ENCODE measurements at places on chromosomes 2 and 18.
A peak's percentile ranks its signal among the peaks of the same experiment; 100 is the strongest.

DNA sequence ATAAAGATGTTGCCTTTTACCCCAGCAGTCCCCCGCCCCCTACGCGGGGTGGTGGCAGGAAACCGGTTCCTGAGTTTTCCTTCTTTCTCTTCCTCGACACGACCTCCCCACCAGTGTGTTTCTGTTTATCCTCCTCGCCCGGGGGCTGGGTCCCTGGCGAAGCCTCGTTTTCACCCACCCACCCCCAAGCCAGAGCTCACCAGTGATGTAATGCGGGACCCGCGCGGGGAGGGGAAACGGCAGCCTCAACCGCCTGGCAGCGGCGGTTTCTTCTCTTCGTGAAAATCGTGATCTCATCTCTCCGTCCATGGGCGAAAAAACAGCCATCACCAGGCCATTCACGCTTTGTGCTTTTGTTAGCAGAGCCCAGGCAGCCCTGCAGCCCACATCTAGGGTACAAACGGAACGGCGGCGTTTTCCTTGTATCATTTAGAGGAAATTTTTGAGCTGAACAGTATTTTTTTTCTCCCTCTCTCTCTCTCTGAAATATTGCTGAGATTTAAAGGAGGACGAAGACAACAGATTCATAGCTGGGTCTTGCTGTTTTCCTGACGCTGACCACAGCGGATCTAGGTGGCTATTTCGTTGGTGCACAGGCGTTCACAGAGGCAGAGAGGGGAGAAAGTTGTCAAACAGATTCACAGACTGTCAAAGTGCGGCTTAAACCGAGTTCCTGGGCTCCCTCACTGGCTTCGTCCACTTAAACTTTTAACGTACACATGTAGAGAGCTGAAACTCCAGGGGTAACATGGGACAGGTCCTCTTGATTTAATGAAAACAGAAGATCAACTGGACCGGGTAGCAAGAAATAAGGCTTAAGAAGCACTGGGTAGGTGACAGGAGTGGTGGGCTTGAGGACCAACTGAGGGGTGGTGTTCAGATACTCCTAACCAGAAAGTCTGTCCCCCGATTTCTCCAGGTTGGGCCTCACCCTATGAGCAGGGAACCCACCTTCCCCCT lies 21.9 kb upstream of the PAX3 start:
- no peak for DNase-seq

DNA sequence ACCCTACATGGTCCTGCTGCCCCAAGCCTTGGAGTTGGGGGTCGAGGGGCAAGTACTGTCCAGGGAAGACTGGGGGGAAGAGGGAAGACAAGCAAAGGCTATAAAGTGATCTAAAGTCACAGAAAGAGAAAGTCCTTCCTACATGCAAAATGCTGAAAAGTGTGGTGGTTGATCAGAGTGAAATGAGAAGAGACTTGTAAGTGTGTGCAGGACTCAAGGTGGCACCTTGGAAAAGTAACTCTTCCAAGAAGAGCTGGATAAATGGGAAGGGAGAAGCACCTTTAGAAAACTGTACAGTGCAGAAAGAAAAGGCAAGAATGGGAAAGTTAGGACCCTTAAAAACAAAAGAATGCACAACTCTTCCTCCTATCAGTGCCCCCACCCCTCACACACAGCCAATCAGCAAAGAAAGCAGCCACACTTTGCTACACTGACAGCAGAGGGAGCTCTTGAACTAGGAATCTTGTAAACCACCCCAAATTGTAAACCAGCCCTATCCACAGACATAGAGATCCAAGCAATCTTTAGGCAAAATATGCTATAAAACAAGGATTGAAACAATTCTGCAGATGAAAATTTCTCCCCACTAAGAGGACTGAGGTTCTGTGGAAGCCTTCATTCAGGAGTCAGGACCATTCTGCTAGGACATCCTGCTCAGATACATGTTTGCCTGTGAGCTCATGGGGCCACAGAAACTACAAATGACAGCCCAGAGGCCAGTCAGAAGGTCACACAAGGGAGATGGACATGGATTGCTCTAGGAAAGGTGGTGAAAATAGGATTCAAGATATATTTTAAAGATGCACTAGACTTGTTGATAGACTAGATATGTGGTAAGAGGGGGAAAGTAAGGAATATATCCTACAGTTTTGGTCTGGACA lies 146.4 kb downstream of the FTCDNL1 start:
- DNase-seq: no peak

DNA sequence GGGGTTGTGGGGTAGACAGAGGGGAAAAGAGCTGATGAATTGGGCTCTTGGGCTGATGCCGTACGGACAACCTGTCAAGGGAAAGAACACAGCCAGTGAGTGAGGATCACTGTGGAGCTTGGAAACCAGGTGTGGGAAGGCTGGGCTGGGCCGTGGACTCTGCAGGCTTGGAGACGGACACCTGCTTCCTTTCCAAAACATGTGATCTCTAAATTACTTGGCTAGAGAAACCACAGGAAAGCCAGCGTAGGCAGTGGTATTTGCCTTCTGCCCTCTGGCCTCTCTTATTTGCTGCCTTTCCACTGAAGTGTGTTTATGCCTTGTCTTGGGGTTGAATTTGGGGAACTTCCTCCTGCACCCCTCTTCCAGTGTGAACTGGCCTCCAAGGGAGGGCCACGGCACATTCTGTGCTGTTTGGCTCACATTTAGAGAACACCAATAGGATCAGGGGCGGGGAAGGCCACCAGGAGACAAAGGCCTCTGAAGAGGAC lies 267.7 kb downstream of the PRKCE start:
- DNase-seq: peak; percentile 42

DNA sequence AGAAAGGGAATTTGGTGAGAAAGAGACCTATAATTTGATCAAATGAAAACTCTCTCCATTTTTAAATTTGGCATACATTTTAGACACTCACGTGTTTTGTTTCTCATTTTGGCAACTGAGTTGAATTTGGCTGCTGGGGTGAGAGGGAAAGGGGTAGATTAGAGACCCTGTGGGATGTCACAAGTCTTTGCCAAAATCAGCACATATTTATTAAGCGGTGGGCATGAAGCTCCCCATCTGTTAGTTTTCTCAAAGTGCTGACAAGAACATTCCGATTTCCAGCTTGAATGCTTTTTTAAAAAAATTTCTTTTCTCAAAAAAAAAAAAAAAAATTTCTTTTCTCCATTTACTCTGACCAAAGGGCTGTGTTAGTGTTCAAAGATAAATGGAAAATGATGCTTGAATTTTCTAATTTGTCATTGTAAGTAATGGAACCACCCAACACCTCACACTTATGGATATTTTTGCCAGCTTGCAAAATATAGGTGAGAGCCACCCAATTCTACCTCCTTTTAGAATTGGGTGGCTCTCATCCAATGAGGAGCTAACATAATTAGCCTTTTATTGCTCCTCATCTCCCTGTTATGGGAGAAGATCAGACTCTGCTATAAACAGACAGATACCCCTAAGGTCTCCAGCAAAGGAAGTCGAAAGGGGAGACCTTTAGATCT lies 222.9 kb upstream of the FN1 start:
- DNase-seq: no peak

- no peak for DNase-seq
Observed at GRCh38 chr2:40094451-40094850, 315.4 kb upstream of the THUMPD2 start.

GRCh38 chr2:45497355-45497754 lies 113.7 kb downstream of the SRBD1 start:
- DNase-seq: no peak

DNA sequence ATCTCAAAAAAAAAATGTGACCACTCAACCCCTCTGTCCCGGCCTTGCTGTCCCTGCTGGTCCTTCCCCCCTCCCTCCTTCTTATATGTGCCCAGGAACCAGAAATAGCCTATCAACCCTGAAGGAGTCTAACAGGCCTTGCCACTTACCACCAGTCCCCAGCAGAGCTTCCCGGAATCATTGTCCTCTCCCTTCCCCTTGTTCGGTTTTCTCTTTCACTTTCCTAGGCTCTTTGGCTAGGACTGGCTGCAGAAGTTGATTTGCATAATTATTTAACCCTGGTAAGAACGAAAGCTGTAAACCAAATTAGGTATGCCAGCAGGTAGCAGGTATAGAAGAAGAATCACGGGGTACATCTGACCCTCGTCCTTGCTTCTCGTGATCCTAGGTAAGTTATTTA lies 72.6 kb upstream of the ZNF532 start:
- no peak for DNase-seq

DNA sequence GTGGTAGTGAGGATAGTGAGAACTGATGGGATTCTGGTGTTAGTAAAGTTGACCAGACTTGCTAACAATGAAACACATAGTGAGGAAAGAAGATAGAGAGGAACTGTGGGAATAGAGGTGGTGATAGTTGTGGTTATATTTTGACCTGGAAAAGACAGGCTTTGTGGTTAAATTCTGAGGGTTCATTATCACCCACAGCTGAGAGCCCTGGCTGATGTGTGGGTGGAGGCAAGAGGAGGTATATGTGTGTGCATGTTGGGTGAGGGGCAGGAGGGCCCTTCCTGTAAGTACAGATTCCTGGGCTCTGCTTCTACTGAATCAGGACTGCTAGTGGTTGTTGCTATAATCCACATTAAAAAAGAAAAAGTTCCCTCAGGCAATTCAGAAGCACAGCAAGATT lies 26.2 kb upstream of the TMEM163 start:
- no peak for DNase-seq

Measured in NCI-H187 treated with DMSO at 0.1 percent for 48 hours (cell line).